Right forelimb (tissue), 1 donor: ENCODE measurements at places on chromosomes 4 and X.

DNA sequence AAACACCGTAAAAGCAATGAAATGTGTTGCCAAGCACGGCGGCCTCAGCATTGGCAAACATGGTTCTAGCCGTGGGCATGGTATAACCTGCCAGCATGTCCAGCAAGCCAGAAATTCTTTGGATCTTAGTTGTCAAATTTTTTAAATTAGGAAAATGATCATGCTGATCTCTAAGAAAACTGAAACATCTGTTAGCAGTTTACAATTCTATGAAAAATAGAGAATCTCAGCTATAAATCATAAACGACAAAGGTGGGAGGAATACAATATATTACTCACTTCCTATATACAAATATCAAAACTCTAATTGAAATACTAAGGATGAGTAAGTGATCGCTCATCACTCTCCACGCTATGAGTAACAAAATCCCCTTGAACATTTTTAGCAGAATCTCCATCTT lies 130.3 kb downstream of the ADGRA3 start:
- no peak for DNase-seq

GRCh38 chr4:10442976-10443375 lies 14.2 kb downstream of the ZNF518B start:
- no peak for DNase-seq

- DNase-seq, result no peak
Measured at GRCh38 chr4:6222761-6223292, 22.5 kb upstream of the JAKMIP1 start.

- no peak for DNase-seq
Measured at GRCh38 chr4:107017443-107018343, 18.4 kb downstream of the DKK2 start.

DNA sequence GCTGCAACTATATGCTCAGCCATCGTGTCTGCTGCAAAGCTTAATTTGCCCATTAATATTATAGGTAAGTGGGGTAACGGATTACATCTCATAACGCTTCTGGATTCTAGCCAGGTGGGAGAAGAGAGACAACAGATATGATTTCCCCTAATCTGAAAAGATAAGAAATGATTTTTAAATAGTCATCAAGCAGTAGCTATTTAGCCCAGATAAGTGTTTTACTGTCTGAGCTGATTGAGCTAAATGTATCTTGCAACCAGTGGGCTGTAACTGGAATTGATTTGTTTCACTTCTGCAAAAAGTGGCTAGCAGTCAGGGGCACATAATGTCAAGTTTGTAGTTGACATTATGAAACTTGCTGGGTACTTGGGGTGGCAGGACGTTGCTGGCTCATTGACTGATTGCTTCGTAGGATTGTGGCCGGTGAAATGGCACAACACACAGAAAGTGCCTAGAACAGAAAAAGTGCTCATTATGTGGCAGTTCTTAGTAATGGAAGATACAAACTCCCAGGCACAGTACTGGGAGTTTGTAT lies 18.5 kb downstream of the LAP3 start:
- no peak for DNase-seq

GRCh38 chr4:36841583-36842326 lies 402.8 kb upstream of the NWD2 start:
- no peak for DNase-seq

- no peak for DNase-seq
Measured at GRCh38 chr4:15005474-15006115, 3.3 kb downstream of the CPEB2 start.

DNA sequence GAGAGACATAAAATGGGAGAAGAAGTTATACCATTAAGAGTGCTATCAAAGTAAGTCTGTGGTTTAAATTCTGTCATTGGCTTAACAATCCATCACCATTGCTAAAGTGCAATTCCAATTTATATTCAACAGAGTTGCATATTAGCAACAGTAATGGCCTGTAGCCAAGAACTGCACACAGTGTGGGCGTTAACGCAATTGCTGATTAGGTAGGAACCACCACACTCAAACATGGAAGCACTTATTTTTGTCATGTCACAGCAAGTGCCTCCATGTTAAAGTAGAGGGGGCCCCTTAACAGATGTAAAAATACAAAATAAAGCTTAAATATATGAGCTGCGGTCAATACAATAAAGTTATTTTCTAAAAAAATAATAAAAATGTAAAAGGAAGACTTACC lies 10.8 kb downstream of the LARP7 start:
- DNase-seq, result no peak

GRCh38 chr4:16626945-16627344 lies 271.5 kb downstream of the LDB2 start:
- no peak for DNase-seq

- DNase-seq, result no peak
Measured at GRCh38 chr4:6617246-6617645, 23.2 kb upstream of the MRFAP1 start.

DNA sequence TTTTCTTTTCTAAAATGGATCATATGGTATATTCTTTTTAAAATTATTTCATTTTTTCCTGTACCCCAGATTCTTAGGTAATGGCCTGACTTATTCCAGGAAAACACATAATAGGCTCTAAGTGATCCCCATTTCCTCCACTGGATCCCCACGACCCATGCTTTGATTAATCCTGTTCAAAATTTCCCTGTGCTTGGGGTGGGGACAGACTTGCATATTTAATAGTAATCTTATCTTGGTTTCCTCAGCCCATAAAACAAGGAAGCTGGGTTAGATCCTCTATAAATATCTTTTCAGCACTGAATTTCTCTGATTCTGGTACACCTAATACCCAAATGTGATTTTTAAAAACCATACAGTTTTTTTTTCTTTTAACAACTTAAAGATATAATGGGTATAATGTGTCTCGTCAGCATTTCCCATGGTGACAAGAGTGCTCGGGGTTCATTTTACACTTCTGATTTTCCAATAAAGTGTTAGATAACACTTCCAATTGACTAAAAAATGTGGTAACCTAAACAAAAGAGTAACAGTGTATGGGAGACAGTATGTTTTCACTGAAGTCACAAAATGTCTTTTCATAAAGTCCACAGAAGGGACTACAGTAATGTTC lies 693.5 kb upstream of the TENM3 start:
- DNase-seq, result no peak

DNA sequence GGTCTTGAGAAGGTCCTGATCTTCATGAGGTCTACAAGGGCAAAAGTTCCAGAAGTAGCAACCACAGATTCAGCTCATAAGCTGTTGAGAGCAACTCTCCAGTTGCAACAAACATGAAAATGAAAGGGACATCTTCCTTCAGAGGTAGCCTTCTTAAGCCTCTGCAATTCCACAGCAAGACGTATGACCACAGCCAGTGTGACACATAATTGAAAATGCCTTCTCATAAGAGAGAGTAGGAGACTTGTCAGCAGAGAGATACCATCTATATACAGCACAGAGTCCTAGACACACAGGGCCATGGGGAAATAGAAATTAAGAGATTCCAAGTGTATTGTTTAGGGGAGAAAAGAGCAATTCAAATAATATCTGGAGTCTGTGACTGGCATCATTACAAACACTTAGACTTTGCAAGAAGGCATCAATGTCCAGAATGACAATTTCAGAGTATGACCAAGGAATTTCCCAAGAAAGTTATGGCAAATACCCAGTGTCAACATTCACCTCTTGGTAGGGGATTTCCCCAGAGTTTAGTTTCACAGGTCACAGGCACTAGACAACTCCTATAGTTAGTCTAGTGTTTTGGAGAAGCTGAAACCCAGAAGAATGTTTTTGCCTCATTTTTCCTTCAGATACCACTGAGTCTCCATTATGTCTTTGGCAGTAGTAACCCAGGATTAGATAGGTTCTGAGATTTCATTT lies 340.3 kb downstream of the ZNF674 start:
- DNase-seq, result no peak

- DNase-seq, result peak; percentile 55
Measured at GRCh38 chr4:6909970-6910339, 329 bp downstream of the TBC1D14 start.

DNA sequence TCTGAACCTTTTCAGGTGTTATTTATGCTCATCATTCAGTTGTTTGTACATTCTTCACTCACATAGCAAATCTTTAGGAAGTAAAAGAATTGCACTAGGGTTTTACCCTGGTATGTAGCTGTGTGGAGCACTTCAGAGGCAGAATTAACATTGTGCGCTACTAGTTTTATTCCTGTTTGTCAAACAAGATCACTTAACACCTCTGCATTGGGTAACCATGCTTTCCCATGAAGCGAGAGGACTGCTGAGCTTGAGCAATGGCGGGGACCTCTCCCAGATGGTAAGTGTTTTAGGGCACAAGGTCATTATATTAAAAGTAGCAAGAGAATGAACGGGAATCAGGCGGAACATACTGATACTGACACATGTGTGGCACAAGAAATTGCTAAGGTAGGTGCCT lies 59.2 kb downstream of the SHROOM3 start:
- no peak for DNase-seq

DNA sequence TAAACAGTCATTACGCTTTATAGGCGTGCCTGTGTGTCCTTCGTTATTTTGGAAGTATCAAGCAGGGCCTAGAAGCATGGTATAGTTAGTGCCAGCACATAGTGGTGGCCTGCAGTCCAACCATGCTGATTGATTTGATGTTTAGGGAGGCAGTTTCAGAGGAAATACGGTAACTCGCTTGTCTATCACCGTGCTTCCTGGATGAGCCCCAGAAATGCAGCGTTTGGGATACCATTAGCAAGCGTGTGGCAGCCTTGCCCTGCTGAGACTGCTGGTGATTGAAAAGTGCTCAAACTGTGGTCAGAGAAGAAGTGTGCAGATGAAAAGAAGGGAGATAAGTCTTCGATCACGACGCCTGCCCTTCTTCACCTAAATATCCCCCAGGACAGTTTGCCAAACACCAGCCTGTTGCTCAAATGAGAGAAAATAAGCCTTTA lies 158.4 kb downstream of the CHIC2 start:
- DNase-seq, result peak; percentile 78

- no peak for DNase-seq
Measured at GRCh38 chr4:92516450-92516849, 212.7 kb downstream of the GRID2 start.

GRCh38 chrX:18973527-18974192 lies 10.3 kb downstream of the PHKA2 start:
- no peak for DNase-seq

DNA sequence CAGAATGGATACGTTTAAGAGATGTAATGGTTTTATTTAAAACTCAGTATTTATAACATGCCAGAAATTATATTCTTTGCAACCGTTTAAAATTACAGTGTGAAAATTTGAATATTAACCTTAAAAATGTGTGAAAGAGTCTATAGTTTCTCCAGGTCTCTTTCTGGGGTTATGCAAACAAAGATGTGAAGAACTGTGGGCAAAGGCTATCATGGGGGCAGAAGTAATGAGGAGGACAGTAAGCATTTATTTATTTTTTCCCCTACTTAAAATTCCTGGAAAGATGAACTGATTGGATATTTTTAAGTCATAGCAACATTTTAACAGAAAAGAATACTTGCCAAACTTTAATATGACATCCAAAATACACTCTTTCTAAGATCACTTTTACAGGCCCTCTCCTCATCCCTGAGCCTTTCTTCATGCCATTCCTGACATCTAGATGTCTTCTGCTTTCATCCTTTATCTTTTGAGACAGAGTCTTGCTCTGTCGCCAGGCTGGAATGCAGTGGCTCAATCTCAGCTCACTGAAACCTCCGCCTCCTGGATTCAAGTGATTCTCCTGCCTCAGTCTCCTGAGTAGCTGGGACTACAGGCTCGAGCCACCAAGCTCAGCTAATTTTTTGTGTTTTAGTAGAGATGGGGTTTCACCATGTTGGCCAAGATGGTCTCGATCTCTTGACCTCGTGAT lies 46.1 kb downstream of the TMEM131L start:
- DNase-seq, result no peak

DNA sequence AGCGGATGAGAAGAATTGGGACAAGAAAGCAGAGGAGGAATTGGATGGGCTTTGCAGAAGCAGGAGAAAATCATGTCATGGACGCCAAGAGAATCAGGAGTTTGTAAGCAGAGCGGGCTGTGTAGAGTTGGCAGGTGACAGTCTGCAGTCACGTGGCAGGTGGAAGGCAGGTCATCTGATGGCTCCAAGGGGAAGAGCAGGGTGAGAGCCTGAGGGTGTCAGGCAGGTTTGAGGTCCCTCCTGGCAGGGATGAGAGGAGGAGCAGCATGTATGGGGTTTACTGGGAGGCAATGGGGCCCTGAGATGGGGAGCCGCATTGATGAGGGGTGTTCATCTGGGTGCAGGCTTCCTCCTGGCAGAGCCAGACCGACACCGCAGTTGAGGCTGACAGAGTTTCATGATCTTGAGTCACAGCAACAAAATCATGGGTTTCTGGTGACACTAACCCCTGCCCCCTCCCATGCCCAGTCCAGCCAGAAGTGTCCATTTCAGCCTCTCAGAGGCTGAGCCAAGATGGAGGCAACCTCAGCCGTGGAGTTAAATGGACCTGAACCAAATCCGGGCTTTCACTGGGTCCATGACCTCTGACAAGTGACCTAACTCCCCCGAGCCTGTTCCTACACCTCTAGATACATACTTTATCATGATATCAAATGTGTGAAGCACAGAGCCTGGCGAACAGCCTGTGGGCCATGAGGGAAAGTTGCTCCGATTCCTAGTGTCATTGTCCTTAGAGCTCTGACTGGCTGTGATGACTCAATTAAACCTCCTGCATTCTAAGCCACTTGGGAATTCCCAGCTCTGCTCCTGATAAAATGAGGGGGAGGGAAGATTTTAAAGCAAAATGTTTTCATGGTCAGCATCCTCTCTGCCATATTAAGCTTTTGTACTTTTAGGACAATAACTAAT lies 36.1 kb downstream of the EVC start:
- DNase-seq, result no peak

DNA sequence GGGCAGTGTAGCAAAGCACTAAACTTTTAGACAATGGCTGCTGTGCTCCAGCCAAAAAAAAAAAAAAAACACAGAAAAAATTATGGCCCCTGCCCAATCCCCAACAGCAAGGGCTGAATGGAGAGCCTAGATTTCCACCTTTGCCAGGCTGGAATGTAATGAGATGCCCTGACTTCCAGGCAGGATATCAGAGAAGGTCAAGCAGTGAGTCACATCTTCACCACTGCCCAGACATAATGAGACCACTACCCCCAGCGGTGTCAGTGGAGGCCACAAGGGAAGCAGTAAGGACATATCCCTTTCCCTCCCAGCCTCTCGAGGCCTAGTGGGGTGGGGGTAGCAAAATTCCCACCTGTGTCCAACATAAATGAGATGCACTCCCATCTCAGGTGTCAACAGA lies 216.3 kb upstream of the LEF1 start:
- DNase-seq, result no peak

- DNase-seq, result no peak
Measured at GRCh38 chr4:28009541-28009940, 1148.9 kb downstream of the STIM2 start.
